ENCODE measurements at places on chromosomes 13 and 19.

- no peak for DNase-seq
These were observed 4.2 kb downstream of the ADPRHL1 start for GRCh38 chr13:113448885-113449692.

GRCh38 chr19:38562096-38562495, 55.7 kb downstream of the MAP4K1 start:
- no peak for DNase-seq

DNA sequence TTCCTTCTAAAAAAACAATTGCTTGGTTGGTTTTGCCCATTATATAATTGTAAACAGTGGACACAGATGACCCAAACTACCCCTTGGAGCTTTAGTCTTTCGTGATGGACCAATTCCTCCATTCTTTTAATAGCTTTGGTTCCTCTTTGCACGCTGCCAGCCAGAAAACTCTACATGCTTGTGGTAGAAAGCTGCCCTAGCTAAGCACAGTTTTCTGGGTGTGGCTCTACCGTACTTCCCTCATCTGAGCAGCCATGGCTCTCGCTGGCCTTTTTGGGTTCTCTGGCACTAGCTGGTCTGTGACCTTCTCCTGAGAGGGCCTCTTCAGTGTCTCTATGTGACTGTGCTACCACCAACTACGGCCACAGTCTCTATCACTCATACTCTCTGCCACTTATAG, 29.9 kb upstream of the CEBPA start:
- no peak for DNase-seq

DNA sequence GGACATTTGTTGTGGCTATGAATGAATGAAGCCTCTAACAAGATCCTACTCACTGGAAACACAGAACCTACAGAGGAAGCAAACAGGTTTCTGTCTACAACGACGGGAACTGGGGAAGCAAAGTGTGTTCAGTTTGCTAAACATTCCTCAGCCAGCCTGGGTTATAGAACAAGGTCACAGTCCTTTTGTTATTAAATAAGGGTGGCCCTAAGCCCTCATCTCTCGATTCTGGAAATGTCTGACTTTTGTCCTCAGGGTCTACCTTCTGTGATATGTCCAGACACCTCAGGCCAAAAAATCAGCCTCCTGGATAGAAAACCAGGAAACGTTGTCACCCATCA, 64.6 kb upstream of the ARHGEF7 start:
- no peak for DNase-seq

- no peak for DNase-seq
These were observed 22.2 kb downstream of the ABCC4 start for GRCh38 chr13:95279016-95279415.

- no peak for DNase-seq
These were observed 1353.3 kb downstream of the UQCRFS1 start for GRCh38 chr19:27859689-27860088.
